Foreskin keratinocyte (primary cell): ENCODE measurements at places on chromosomes 5 and 9. TPM values are rescaled to one million over a fixed set of nuclear protein-coding genes. Genes with fewer than 3 reads are reported as not detected.

DNA sequence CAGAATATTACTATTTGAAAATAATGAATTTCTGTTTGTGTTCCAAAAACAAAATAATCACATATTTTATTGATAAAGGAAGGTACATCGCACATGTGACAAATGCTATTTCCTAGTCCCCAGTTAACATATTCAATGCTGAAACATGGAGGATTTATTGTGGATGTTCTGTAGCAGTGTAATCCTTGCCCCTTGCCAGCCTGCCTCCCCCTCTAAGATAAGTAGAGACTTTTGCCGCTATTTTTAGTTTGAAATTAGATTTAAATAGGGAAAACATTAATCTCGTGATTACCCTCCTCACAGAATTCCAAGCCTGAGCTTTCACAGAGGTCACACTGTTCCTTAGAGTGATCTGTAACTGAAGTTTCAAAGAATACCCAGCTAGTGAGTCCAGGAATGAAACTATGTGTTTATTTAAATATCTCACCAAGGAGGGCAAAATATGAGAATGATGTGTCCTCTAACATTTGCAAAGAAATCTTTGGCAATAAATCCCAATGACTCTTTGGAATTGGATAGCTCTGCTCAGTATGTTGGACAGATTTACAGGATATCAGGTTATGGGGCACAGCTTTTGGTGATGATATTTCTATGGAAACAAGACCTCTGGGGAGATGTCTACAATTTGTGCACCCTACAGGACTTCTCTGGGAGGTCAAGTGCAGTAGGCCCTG, 17.3 kb downstream of the CTXN3 start:
- DNase-seq, result no peak

MARCOL gene
- not detected in 2 replicates for polyA plus RNA-seq

GRCh38 chr9:18786196-18786595, 246.8 kb downstream of the SAXO1 start:
- no peak for DNase-seq

TLX3 gene
- polyA plus RNA-seq, result 0.03 TPM in 1 of 2 replicates, not detected in the other

GRCh38 chr5:73867345-73868335, 241.6 kb downstream of the ARHGEF28 start:
- DNase-seq, result peak; percentile 53

GRCh38 chr5:143215690-143216089, 187.8 kb downstream of the NR3C1 start:
- no peak for DNase-seq

DNA sequence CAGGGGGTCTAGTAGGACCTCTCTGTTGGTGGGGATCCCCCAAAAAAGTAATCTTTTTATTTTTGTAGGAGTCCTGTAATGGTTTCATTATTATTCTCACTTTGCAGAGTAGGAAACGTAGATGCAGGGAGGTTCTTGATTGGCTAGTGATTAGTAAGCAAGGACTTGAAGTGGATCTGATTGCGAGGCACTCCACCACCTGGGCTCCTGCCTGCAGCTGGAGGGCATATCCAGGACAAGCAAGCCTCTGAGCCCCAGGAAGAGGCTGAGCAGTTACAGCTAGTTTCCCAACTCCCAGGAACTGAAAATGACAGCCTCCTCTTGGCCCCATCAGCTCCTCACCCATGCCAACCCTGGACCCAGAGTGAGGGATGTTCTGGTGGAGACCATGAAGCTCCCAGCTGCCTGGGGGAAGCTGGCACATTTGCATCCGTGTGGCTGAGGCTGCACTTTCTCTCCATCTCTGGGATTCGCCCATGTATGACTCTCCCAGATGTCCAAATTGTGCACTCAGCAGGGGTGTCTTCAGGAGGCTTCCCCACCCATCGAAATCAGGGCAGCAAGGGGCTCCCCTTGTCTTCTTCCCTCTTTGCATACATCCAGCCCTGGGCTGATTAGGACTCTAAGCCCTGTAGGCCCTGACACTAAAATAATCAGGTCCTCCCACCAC, 10.2 kb downstream of the KCNIP1 start:
- no peak for DNase-seq

GRCh38 chr5:151427258-151427657, 20.1 kb upstream of the SLC36A1 start:
- DNase-seq, result no peak

- peak; percentile 56 for DNase-seq
Measured at GRCh38 chr5:136080483-136081216, 51.9 kb downstream of the TGFBI start.

- DNase-seq, result no peak
Measured at GRCh38 chr5:154831451-154831850, 19.0 kb downstream of the FAXDC2 start.

GRCh38 chr5:1952444-1953099, 69.8 kb upstream of the IRX4 start:
- no peak for DNase-seq

GRCh38 chr9:124720429-124721108, 50.5 kb downstream of the NR6A1 start:
- no peak for DNase-seq

PIGO gene
- 22.7 and 23.0 TPM in 2 replicates for polyA plus RNA-seq

CENPK gene
- 16.0 and 18.7 TPM in 2 replicates for polyA plus RNA-seq

DNA sequence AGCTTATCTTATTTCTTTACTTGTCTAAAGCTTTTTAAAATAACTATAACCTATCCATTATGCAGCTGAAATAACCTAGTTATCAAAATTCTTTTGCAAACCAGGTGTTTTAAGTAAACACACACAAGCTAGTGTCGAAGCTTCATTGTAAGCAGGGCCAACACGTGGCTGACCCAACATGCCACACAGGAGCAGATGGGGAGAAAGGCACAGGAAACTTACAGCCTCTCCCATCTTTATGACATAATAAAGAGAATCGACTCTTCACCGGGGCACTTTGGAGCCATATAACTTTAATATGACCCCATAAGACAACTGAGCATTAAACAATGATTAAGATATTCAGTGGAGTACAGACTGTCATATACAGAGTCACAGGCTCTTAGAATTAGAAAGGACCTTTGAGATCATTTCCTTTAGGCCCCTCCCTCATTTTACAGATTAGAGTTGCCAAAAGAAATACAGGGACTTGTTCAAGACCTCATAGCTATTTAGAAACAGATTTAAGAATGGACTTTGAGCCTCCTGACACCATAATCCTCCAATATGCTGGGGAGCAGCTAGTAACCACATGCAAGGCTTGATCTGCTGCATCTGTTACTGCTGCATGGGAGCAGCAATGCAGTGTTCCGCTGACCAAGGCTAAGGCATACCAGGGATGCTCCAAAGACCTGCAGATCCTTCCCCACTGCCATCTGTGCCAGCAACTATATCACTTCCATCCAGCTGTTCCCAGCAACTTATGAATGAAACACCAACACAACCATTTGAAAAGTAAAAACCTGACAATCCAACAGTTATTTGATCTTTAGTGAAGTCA, 75.4 kb downstream of the RASEF start:
- no peak for DNase-seq

DMRT3 gene
- polyA plus RNA-seq, result not detected in 2 replicates

DNA sequence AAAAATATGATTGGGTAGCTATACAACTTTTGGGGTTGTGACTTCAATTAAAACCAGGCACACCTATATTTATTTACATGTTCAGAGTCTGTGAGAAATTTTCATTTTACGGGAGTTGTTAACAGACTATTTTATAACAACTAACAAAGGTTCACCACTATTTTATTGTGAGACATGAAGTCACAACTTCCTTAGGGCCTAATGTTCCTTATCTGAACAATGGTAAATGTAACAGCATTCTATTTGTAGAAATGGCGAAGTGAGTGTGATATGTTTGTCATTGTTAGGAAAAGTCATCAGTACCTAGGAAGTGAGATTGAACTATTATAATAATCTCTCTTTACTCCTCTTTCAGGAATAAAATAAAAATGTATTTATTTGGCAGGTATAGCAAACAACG, 67.4 kb downstream of the CSNK1G3 start:
- DNase-seq, result no peak

- peak; percentile 100 for DNase-seq
Measured at GRCh38 chr5:160119142-160119904, at the start of gene PWWP2A. TSS of gene PWWP2A (minus strand) at chr5:160119450. CDS start at chr5:160119388, 62 bp downstream.

DNA sequence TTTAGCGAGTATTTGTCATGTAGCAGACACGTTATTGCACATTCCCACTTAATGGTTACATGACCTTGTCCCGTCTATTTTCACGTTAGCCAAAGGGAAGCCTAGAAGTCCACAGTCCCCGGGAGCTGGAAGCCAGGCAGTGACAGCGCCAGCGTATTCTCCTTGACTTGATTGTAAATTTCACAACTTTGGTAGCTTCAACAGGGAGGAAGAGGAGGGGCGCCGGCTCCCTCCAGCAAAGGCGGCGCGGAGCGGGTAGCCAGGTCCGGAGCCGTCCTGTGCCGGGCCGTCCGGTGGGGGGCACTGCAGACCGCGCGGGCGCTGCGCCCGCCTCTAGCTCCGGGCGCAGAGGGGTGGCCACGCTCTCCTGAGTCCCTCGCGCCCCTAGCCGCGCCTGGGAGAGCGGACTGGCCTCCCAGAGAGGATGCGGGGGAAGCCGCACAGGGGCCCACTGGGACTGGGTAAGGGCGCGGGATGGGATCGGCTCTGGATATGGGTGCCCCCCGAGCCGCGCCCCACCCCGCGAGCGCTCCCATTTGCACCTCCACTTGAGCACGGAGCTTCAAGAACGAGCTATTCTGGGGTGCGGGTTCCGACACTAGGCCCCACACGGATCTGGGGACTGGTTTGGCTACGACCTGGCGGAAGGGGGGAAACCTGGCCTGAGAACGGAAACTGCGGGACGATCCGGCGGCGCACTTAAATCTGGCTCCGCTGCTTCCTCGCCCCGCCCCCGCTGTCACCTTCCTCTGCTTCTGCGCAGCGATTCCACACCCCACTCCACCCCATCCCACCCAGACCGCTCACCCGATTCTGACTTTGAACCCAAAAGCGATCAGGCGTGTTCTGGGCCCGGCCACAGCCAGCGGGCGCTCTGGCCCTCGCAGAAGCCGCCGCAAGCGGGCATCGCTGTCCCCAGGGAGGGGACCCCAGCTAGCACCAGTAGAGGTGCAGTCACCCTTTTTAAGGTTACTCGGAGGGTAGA, 23.8 kb downstream of the KLF4 start:
- DNase-seq, result peak; percentile 50

DNA sequence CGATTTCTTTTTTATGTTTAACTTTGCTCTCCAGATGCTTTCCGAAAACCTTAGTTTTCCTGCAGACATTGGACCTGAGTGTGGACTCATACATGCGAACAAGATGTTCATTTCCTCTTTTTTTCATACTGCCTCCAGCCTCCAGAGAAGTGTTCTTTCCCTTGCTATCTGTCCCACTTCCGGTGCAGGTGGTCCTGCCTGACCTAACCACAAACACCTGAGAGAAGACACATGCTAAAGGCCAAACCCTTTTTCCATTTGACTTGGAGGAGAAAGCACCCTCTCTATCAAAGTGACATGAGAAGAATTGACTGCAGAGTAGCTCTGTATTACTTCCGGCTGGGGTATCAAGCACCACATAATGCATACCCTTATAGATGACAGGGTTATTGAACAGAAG, 334.0 kb downstream of the ARHGEF28 start:
- no peak for DNase-seq

ZNF782 gene
- 0.38 and 0.60 TPM in 2 replicates for polyA plus RNA-seq

- peak; percentile 44 for DNase-seq
Measured at GRCh38 chr9:25613709-25614108, 64.5 kb downstream of the TUSC1 start.

GRCh38 chr5:56012281-56012963, 17.7 kb upstream of the IL6ST start:
- DNase-seq, result peak; percentile 31

PCDHA6 gene
- 0.02 and 0.04 TPM in 2 replicates for polyA plus RNA-seq

HK3 gene
- polyA plus RNA-seq, result not detected in 2 replicates

GRCh38 chr9:136741883-136742571, 713 bp downstream of the LCN10 start:
- no peak for DNase-seq

TNC gene
- 3.1 and 15.6 TPM in 2 replicates for polyA plus RNA-seq

DNA sequence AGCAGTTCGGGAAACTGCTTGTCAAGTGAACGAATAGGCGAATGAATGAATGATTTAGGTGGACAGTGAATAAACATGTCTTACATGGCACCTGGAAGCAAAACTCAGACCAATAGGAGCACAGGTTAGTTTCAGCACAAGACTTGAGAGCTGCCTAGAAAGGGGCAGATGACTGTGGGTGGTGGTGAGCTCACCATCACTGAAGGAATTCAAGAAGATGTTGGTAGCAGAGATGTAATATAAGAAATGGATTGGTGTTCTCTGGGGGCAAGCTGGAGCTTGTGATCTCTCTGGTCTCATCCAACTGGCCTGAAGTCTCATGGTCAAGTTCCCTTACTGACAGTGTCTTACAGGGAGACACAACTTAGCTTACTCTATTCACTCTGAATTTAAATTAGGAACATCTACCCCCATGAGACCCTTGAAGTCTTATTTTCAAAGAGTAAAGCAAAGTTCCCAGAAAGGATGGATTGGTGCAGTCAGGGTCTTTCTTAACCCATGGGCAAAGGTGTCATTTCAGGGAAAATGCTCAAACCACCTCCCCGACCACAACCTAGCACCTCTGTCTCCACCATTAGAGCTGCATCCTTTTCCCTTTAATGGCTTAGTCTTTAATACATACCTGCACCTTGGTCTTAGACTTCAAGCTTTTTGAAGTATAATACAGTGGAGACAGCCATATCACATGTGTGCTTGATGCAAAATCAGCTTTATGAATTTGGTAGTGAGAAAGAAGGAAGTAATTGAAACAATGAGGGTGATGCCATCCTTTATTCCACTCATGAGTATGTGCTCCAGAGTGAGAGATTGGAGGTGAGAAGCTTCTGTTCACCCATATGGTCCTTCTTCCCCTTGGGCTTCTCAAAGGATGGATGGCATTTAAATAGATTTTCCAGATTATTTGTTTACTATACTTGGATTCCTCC, 5.1 kb downstream of the LCP2 start:
- DNase-seq, result no peak

DNA sequence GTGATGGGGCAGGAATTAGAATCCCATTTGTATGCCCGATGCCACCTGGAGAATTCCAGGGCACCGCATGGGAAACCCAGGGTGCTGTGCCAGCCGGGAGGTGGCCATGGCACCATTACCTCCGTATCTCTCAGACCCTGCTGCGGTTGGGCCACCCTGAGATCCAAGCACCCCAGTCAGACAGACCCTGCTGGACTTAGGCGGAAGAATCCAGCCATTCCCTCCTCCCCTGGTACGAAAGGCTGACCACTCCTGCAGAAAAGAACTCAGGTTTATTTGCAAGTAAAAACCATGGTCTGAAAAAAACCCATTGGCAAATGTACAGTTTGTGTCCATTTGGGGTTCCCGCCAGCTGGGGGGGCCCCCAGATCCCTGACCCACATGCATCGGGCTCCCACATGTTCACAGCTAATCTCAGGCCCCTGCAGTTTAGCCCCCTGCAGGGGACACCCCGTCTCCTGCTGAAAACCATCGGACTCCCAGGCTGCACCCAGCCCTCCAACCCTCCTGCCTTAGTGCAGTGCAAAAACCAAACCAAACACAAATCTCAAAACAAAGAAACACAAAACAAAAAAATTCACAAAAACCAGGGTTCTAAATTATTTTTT, 23.6 kb upstream of the SARDH start:
- no peak for DNase-seq
